ENCODE measurements at places on chromosomes 5 and 9.

GRCh38 chr5:60207040-60207439 lies 313.5 kb upstream of the PDE4D start:
- DNase-seq = no peak

GRCh38 chr5:93304456-93305250 lies 276.4 kb downstream of the NR2F1-AS1 start:
- DNase-seq = no peak

DNA sequence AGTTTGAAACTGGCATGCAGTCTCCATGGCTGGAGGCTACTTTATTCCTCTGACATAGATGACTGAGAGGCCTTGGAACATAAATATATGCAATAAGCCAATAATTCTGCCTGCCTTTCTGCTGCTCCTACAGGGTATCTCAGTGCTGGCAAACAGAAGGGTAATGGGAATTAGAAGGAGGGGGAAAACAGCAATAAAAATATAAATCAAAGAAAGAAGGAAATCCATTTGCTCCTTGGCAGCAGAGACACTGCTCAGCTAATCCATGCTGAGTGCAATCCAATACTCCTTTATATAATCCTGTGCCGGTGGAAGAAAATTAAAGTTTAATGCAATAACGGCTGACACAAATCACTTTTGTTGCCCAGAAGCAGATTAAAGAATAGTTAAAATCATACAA lies 478.9 kb downstream of the SPATA31D1 start:
- DNase-seq = no peak

DNA sequence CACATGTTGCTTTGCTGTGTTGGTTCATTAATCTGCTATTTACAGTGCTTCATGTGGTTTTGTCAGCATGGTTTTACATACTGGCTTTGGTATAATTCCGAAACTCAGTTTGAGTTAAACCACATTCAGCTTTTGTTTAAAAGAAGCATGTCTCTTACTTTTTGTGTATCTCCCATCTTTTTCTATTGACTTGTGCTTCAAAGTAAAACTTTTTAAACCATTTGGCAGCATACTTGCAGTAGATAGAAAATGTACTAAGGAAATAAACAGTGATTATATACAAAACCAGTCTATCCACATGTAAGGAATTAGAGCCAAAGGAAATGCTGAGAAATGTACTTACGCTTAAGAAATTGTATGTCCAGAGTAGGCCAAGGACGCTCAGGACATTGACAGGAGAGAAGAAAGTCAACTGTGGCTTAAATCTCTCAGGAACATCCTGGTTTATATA lies 286.9 kb downstream of the ARHGEF28 start:
- DNase-seq = no peak

GRCh38 chr9:126723807-126724172 lies 81.0 kb upstream of the ZBTB43 start:
- DNase-seq = no peak

DNA sequence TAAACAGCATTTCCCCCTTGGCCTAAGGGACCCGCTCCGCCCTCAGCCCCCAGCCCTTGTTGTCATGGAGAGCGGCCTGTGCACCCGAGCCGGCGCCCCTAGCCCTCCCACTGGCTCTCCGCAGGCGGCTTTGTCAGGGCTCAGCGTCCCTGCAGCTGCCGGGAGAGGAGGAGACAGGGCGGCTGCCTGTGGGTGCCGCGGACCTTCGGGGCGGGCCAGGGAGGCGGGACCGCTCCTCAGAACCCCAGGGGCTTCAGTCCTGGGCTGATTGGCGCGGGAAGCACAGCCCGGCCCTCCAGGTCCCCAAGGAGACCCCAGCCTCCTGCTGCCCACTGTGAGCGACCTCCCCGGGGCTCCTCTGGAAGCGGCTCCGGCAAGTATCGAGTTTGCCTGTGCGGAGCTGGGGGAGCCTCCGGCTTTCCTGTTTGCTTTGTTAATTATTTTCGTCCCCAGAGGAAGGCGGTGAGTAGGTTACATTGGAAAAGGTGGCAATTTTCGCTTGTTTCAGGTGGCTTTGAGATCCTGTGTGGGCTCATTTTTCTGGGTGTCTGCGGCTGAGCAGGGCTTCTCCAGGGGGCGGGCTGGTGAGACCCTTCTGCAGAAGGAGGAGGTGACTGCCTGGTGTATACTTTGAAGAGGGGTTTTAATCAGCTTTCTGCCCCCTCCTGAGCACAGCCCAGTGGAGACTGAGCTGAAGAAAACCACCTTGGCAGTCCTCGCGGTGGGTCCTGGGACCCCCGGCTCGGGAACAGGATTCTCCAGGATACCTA lies at the start of gene FGD3:
FGD3 (plus strand) TSS at position 256 of the 770 bp plus-strand sequence. CDS start 28,734 bp downstream, outside the sequence.
- peak; percentile 19 for DNase-seq

- DNase-seq = peak; percentile 76
These were observed at the start of gene TICAM2 for GRCh38 chr5:115601701-115602590. TSS of gene TICAM2 (minus strand) at chr5:115602479. CDS start at chr5:115581256, 21,223 bp downstream.

- no peak for DNase-seq
These were observed 25.9 kb downstream of the GALNT12 start for GRCh38 chr9:98833090-98833956.

GRCh38 chr9:107149756-107150155 lies 133.3 kb upstream of the RAD23B start:
- no peak for DNase-seq

DNA sequence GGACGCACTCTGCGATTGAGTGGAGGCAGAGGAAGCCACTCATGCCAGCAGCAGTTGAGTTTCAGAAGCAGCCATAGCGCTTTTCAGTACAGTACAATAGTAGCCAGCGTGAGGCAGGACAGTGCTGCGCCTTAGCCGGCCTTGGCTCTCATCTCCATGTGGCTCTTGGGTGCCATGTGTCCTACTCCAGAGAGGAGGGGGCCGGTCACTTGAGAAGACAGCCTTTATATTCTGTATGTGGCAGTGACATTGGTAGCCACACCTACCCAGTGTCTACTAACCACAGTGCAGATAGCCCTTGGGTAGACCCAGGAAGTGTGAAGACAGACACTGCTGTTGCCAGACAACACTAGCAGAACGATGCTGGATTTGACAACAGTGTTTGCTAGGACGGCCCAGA lies 42.3 kb downstream of the FAM78A start:
- DNase-seq = no peak
